T-cell (primary cell): ENCODE measurements at places on chromosomes 4 and X.

DNA sequence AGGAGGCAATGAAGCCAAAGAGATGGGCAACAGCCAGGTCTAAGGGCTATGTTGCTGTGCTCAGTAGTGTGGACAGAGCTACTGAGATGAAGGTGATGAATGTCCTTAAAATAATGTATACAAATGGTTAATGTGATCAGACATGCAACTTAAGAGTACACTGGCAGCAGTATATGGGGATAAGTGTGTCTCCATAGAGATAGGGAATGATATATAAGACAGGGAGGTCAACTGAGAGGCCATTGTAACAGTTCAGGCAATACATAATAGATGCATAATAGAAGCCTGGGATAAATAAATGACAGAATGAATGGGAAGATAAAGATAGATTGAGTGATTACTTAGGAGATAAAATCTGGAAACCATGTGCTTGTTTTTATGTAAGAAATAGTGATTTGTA, 250.0 kb downstream of the CFAP299 start:
- DNase-seq: no peak

GRCh38 chrX:100817340-100817739, 2.9 kb upstream of the CSTF2 start:
- DNase-seq: no peak

DNA sequence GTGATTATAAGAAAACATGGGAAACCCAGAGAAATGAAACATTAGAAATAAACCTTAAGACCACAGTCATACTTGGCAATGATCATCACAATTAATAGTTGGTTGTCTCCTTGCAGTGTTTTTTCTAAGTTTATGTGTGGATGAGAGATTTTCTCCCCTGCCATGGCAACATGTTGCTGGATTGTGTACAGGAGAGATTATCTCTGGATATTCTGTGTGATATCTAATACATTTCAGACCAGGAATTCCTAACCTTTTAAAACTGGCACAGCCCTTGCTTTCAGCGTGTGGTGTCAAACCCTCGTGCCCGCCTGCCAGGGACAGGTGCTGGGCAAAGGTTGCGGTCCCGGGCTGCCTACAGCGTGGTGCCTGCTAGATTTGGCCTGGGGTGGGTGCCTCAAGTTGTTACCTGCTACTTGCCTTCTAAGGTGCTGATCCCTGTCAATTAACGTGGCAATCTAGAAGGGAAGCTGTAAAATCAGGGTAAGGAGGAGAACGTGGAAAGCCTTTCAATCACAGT, 100.5 kb downstream of the TMEM131L start:
- no peak for DNase-seq

GRCh38 chr4:83022724-83023450, 12.1 kb upstream of the COPS4 start:
- no peak for DNase-seq

GRCh38 chrX:37641859-37642258, 43.7 kb upstream of the XK start:
- DNase-seq: no peak

DNA sequence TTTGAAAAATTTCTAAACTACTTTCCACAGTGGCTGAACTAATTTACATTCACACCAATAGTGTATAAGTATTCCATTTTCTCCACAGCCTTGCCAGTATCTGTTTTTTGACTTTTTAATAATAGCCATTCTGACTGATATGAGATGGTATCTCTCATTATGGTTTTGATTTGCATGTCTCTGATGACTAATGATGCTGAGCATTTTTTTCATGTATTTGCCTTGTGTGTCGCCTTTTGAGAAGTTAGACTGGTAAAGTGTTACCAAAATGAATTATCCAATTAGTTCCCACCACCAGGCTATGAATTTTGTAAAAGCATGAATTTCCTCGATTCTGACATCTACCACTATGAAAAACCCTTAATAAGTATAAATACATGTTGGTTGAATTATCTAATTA, 242.2 kb upstream of the GK2 start:
- DNase-seq: no peak

DNA sequence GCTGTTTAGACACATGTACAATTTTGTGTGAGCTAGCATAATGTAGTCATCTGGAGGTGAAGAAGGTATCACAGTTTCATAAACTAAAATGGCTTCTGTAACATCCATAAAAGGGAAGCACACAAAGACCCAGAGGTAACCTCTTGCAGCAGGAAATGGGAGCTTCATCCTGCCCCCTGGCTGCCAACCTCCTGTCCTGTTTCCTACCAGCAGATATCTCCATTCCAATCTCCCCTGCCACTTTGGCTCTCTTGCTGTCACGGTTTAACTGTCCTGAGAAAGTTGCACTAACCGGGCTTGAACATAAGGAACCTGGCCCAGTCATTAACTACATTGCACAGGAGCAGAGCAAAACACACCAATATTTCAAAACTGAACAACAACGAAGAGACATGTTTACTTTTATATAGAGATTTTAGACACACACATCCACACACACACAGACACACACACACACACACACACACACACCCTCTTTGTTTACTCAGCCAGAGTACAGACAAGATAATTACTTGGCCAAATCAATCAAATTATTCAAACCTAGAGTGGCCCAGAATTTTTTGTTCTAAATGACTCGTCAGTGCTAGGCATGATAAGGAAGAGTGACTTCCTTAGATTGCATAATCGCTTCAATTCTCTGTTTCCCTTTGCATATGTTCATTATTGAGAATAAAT, 24.2 kb downstream of the MID2 start:
- DNase-seq: no peak

DNA sequence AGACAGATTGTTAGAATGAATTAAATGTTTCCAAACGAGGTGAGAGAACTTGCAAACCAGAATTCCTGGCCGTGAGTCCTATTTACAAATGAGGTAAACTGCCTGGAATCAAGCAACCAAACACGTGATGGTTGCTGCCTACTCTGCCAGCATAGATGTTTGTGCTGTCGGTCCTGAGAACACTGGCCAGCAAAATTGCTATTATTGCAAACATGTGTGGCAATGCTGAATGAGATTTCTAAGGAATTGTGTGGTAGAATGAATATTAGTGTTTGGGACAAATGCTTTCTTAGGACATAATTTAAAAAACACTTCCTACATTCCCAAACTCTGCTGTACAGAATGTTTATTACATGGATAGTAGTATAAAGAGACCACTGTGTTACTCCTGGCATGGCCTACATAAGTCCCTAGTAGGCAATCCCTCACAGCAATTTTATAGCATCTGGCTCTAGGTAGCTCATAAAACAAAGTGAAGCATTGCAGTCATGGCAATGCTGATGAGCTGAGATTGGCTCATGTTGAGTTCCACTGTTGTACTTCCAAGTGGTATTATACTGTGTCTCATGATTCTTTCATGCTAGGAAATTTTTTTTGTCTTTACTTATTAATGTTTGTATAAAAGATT, 605.2 kb upstream of the EPHA5 start:
- no peak for DNase-seq

DNA sequence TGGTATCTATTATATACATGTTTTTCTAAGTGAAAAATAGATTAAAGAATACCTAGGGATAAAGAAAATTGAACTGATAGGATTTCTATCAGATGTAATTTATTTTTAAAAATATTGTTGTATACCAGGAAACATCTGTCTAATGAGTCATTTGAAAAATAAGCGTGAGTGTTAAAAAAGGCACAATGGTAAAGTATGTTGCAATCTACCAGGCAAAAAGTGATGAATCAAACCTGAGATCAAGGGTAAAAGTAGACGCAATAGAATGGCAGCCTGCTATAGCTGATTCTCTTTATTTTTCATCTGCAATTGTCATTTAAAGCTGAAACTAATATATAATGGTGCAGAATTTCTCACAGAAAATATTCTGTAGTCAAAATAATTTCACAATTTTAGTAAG, 1119.6 kb downstream of the PCDH18 start:
- DNase-seq: no peak

GRCh38 chr4:39256436-39256835, 74.1 kb downstream of the WDR19 start:
- no peak for DNase-seq

DNA sequence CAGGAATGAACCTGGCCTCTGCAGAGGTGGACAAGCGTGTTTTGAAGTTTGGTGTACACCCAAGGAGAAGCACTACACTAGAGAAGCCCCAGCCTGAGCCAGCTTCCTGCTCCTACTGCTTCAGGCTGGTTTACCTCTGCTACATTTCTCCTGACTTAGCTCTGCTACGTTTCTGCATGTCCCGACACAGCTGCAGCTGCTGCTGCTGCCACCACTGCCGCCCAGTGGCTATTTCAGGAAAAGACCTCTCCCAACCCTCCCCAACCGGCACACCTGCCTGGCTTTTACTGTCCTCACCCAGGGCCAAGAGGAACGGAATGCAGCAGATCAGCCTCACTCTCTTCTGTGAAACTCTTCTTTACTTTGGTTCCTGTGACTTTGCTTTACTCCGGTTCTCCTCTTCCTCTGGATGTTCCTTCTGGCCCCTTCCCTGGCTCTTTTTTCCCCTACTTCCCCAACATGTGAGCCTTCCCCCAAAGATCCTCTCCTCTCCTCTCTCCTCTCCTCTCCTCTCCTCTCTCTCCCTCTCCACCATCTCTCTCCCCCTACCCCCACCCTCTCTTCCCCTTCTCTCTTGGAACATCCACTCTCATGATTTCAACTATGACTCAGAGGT, 3.1 kb upstream of the P2RY4 start:
- no peak for DNase-seq

GRCh38 chrX:152573866-152574265, 63.8 kb upstream of the GABRQ start:
- DNase-seq: no peak

DNA sequence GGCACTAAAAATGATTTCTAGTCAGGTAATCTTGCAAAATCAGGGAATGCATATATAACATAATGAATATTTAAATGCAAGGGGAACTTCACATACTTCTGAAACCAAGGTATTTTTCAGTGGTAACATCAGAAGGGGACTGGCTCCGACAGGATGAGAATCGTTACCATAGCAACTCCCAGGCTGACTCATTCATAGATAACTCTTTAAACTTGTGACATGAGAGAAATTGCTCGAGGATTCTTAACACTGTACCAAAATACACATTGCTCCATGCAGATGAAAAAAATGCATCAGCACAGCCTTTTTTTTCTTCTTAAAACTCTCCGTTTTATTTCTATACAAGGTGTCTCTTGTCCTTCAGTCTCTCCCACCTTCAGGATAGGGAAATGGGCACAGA, 114.3 kb downstream of the GABRB1 start:
- no peak for DNase-seq

- no peak for DNase-seq
Measured at GRCh38 chrX:120514236-120514635, 45.1 kb upstream of the LAMP2 start.

GRCh38 chrX:23898412-23898959, 9.3 kb downstream of the APOO start:
- DNase-seq: no peak

DNA sequence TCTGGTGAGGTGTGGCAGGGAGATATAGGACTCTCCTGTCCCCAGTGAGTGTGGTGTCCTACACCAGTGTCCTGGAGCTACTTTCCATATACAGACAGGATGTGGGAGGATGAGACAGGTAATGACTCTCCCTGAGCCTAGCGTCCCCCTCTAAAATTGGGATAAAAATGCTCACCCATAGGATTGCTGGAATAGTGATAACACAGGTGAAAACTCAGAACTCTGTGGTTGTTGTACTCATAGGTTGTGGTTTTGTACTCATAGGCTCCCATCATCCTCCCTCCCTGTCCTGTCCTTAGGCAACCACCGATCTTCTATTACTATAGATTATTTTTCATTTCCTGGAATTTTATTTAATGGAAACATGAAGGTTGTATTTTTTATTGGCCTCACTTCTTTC, 60.7 kb upstream of the NXF3 start:
- no peak for DNase-seq

GRCh38 chr4:140213749-140214148, 59.8 kb upstream of the MAML3 start:
- DNase-seq: no peak

DNA sequence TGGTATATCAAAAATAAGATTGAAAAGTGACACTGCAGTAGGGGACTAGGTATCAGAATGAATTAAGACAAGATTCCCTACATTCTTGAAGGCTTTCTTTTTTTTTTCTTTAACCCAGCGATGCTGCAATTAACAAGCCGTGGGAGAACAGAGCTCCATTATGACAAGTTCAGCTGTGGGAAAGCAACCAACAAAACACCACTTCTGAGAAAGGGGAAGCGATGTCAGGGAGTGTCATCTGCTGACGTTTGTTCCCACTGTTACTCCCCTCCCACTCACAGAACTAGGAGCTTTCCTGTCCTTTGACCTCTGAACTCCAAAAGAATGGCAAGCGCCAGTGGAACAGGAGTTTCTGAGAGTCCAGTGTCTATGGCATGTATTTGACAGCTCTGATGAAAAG, 90.2 kb upstream of the SLITRK2 start:
- no peak for DNase-seq

GRCh38 chr4:33080275-33080674, 2360.1 kb downstream of the PCDH7 start:
- DNase-seq: no peak

GRCh38 chr4:100632163-100632562, 114.3 kb upstream of the EMCN start:
- DNase-seq: no peak

- DNase-seq: no peak
Measured at GRCh38 chrX:10172877-10173276, 16.1 kb downstream of the CLCN4 start.

DNA sequence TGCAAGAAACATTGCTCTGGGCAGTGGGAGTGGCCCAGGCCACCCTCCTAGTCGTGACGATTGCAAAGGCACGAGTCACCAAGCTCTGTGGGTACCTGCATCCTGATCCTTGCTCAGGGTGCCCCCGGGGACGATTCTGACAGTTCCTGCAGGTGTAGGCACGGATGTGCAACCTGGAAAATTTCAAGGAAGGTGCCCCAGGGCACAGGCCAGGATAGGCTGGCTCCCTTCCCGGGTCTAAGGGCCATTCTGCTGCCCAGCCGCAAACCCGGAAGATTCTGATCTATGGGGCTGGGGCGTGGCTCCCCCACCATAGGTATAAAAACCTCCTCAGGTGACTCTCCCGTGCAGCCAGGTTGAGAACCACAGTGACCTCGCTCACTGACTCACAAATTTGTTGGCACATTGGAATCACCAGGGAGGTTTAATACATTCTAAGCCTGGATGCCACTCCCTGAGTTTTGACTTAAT, 228.5 kb downstream of the PTTG2 start:
- no peak for DNase-seq

DNA sequence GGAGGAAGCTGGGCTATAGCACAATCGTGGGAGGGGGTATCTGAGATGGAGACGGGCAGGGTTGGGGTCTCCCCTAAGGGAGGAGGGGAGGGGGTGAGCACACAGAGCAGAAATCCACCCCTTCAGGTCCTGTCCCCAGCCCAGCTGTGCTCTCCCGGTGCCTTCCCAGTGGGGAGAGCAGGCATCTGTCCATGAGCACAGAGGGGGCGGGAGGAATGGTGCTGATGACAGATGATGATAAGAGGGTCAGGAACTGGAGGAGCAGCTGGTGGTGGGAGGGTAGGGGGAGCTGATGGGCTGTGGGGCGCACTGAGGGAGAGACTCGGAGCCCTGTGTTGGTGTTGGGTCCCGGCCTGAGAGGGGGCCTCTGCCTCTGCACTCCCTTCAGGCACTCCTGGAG, 8.6 kb downstream of the ATP2B3 start:
- DNase-seq: no peak

- DNase-seq: no peak
Measured at GRCh38 chr4:124433500-124433899, 279.0 kb downstream of the ANKRD50 start.
